ENCODE measurements at places on chromosomes 3 and 15. TPM values are rescaled to one million over a fixed set of nuclear protein-coding genes. Genes with fewer than 3 reads are reported as not detected.

Gene COPG1
- total RNA-seq = 187 TPM

Gene ABTB1
- 80.0 TPM for total RNA-seq

Gene FANCD2OS
- not detected for total RNA-seq

Gene PROS1
- 15.7 TPM for total RNA-seq

Gene GPR149
- not detected for total RNA-seq

Gene HTR3E
- total RNA-seq = not detected

Gene MFN1
- total RNA-seq = 124 TPM

Gene GABRB3
- total RNA-seq = 2.8 TPM

Gene CACNA2D2
- 1.4 TPM for total RNA-seq

Gene TMEM207
- not detected for total RNA-seq

Gene WDR72
- not detected for total RNA-seq

Gene STAC
- total RNA-seq = not detected

Gene TIMP4
- total RNA-seq = 22.3 TPM

Gene PPARG
- total RNA-seq = 46.4 TPM

Gene IL17RB
- total RNA-seq = 18.2 TPM

Gene LRRC31
- total RNA-seq = 12.4 TPM

Gene NOP10
- 56.2 TPM for total RNA-seq

Gene TGM5
- not detected for total RNA-seq

Gene MTHFS
- 49.9 TPM for total RNA-seq

Gene ADGRG7
- 124 TPM for total RNA-seq

Gene SCAMP5
- total RNA-seq = 78.1 TPM

Gene AGBL1
- not detected for total RNA-seq

Gene CFAP91
- total RNA-seq = 2.1 TPM

Gene TNFAIP8L3
- 3.2 TPM for total RNA-seq

Gene EFCC1
- 4.7 TPM for total RNA-seq

Gene ACTC1
- not detected for total RNA-seq

Data from Peyer's patch (tissue), 4 donors.